ENCODE measurements at places on chromosomes 11 and 22.

DNA sequence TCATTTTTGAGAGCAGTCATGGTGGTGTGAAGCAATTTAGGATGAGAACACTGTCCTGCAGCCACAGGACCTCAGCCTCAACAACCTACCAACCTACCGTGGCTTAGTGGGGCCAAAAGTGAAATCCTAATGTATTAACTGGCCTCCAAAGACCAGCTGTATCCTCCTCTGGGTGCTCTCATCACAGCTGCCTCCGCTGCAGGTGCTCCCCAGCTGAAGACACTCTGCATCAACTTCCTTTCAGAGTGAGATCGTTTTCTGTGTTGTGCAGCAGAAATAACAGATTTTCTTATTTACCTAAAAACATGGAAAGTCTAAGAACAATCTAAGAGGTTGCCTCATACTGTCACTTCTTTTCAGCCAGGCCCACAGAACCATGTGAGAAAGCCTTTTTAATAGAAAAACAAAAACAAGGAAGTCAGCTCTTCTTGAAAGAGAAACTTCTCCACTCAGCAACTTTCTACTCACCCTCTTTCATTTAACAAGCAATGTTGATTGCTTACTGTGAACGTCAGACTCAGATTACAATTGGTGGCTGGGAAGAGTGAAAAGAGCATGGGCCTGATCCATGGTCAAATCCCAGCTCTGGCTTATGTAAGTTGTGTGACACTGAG, 136.1 kb downstream of the TENM4 start:
- no peak for DNase-seq

DNA sequence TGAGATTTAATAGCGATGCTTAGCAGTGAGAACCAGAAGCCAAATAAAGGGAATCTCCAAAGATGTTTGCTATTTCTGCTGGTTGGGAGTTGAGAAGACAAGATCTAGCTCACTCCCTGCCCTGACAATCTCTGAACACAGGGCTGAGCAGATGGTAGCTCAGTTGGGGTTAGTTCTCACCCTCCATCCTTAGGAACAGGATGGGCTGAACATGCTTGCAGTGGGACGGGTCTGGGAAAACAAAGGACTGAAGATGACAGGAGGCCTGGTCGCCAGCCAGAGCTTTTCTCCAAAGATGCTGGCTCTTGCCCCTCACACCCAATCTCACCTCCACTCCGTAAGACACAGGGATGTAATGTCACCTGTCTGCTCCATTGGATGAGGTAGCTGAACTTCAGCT, 72.7 kb downstream of the SC5D start:
- DNase-seq: no peak

- no peak for DNase-seq
These were observed 342.7 kb upstream of the SYN3 start for GRCh38 chr22:33400891-33401290.

DNA sequence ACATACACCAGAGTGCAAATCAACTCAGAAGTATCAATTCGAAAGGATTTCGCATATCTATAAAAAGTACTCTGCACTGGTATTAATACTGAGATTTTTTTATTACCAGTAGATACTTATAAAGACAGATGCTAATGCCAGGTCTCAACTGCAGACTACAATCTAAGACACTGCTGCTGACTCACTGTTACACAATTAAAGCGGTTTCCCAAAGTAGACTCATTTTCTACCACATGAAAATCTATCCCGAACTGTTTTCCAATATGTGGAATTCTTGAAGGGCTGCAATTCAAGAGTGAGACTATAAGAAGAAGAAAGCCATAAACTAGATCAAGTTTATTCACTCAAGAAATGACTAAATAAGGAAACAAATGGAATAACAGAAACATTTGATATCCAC, 57.2 kb upstream of the ARHGAP32 start:
- no peak for DNase-seq

DNA sequence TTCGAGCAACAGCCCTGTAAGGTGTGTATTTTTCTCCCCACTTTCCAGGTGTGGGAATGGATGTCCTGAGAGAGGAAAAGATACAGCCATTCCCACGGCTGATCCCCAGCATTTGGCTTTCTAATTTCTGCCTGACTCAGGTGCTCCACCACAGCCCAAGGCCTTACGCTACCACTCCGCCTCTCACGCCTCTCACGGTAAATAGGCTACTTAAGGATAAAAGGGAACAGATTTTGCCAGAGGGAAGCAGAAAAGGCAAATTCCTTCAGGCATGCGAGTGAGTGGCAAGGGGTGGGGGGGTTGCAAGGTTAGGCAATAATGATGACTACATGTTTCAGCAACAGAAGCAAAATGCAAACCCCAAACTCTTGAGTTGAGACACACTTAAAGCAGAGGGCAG, 9.2 kb downstream of the PVALB start:
- no peak for DNase-seq
